Osteoblast (primary cell): ENCODE measurements at places on chromosomes 5 and 9. TPM values are rescaled to one million over a fixed set of nuclear protein-coding genes. Genes with fewer than 3 reads are reported as not detected.

The C9orf43 gene
- 0.36 and 0.88 TPM in 2 replicates for total RNA-seq

The TMC1 gene
- under 0.01 TPM in 1 of 2 replicates, not detected in the other for total RNA-seq

The DMRT3 gene
- total RNA-seq = not detected in 2 replicates

The CD72 gene
- total RNA-seq = 2.7 and 2.9 TPM in 2 replicates

The FBXL7 gene
- total RNA-seq = 13.4 and 14.4 TPM in 2 replicates

The MACROH2A1 gene
- 150 and 162 TPM in 2 replicates for total RNA-seq

The FRRS1L gene
- total RNA-seq = 0.29 and 0.36 TPM in 2 replicates

The SMARCA2 gene
- 83.1 and 101 TPM in 2 replicates for total RNA-seq

The MEIKIN gene
- not detected in 2 replicates for total RNA-seq

The OR1Q1 gene
- total RNA-seq = under 0.01 TPM in 1 of 2 replicates, not detected in the other

DNA sequence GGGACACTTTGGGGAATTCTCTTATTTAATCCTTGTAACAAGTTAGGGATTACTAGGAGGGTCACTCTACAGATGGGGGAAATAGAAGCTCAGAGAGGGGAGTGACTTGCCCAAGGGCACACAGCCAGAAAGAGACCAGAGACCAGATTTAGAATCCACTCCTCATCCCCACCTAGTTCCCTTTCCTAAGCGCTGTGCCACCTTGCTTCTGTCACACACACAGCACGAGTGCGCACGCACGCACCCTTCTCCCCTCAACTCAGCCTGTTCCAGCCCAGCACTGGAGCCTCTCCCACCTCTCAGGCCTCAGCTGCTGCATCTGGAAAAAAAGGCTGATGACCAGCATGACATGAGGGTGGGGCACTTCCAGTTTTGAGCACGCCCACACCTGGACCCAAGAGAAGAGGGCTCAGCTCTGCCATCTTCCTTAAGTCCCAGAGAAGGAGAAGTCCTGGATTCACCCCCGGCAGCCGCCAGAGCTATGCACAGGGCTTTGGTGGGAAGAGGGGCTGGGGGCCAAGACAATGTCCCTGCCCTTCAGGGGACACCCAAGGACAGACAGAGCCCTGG, 18.5 kb downstream of the NR5A1 start:
- no peaks in the 10 kb centered on the region for H3K4me1 ChIP-seq
- H3K27ac ChIP-seq = no peak overlapping the region
- no peaks in the 10 kb centered on the region for H3K36me3 ChIP-seq
- no peak overlapping the region for H3K4me3 ChIP-seq
- H3K27me3 ChIP-seq = peaks cover 46% of the 10 kb centered on the region

DNA sequence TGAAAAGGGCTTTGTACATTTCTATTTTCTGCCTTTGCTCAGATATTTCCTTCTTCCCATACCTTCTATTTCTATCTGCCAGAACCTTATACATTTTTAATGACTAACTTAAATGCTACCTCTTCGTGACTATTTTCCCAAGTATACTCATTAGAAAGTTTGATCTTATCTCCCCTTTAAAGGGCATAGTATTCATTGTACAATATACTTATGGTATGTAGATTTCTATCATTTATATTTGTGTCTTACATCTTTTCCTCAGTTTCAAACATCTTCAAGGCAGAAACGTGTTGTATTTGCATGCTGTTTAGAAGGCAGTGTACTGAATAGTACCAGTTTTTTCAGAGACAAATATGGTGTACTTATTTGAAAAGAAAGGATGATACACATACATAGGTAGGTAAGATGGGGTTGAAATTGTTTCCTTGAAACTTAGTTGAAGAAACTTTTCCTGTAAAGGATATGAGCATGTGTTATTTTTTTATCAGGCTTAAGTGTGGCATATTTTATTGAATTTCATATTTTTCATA, 518.1 kb upstream of the NUDT12 start:
- H3K27ac ChIP-seq = no peak overlapping the region
- no peaks in the 10 kb centered on the region for H3K27me3 ChIP-seq
- H3K4me3 ChIP-seq = no peak overlapping the region
- no peak for DNase-seq
- H3K4me1 ChIP-seq = no peaks in the 10 kb centered on the region

GRCh38 chr9:100269656-100270055, 83.1 kb downstream of the TEX10 start:
- no peaks in the 10 kb centered on the region for H3K27me3 ChIP-seq
- H3K27ac ChIP-seq = no peak overlapping the region
- no peaks in the 10 kb centered on the region for H3K36me3 ChIP-seq
- no peak overlapping the region for H3K4me3 ChIP-seq
- DNase-seq = no peak

DNA sequence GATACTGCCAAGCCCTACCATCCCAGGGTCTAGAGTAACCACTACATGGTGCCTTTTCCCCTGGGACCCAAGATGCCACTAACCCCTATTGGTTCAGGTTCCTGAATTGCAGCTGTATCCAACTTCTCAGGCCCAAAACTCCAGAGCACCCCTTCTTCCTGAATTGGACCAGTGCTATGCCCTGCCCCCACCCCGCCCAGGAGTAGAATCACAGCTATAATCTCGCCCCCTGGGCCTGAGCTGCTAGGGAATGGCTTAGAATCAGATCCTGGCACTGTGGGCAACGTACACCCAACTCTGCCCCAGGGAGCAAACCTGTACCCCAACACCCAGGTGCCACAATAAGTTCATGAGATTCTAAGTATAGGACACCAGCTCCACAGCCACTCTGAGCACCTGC, 206.3 kb downstream of the CACNA1B start:
- DNase-seq = no peak
- H3K4me1 ChIP-seq = no peaks in the 10 kb centered on the region
- H3K4me3 ChIP-seq = no peak overlapping the region
- H3K27me3 ChIP-seq = no peaks in the 10 kb centered on the region

DNA sequence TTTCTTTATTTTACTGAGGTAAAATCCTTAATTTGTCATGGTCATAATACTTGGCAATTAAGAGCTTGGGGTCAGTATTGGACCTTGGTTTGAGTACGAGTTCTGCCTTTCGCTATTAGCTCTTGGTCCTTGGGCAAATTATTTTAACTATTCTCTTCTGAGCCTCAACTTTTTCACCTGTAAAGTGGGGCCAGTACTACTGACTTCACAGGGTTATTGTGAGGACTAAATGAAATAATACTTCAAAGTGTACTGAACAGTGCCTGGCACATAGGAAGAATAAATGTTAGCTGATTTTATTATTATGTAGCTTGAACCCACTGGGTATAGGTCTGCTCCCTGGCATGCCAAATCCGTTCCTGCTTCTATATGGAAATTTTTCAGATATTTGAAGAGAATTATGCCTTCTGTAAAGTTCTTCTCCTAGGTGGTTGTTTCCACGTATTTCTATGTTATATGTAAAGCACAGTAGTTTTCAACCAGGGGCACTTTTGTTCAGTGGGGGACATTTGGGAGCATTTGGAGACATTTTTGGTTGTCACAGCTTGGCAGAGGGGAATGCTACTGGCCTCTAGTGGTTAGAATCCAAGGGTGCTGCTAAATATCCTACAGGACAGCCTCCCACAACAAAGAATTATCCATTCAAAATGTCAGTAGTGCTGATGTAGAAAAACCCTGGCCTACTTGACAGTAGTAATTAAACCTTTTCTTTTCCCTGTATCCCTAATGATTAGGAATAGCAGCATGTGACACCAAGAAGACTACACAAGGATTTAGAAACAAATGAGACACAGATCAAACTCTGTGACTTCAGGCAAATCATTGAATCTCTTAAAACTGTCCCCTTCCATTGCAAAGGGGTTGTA, 4.5 kb downstream of the RCL1 start:
- H3K27me3 ChIP-seq = no peaks in the 10 kb centered on the region
- H3K4me3 ChIP-seq = no peak overlapping the region
- peak; percentile 65 for DNase-seq
- no peak overlapping the region for H3K27ac ChIP-seq
- H3K36me3 ChIP-seq = no peaks in the 10 kb centered on the region

DNA sequence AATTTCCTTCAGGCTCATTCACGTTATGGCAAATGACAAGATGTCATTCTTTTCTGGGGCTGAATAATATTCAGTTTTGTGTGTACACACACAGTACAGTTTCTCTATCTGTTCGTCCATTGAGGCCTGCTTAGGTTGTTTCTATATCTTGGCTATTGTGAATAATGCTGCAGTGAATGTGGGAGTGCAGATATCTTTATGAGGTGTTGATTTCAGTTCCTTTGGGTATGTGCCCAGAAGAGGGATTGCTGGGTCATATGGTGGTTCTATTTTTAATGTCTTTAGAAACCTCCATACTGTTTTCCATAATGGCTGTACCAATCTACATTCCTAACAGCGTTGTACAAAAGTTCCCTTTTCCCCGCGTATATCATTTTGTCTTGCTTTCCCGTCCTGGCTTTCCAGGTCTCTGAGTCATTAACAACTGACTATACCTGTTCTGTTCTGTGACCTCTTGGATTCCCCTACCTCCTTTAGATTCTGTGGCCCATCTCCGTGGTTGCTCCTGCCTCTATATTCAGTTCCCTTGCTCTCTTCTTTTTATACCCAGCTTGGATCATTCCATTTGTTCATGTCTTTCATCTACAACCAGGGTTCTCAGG, 6.8 kb downstream of the SNX30 start:
- H3K36me3 ChIP-seq = no peaks in the 10 kb centered on the region
- no peak for DNase-seq
- H3K27ac ChIP-seq = no peak overlapping the region
- no peak overlapping the region for H3K4me3 ChIP-seq
- H3K27me3 ChIP-seq = no peaks in the 10 kb centered on the region
- peaks cover 49% of the 10 kb centered on the region for H3K4me1 ChIP-seq
